ENCODE measurements at places on chromosomes 13 and 19. TPM values are rescaled to one million over a fixed set of nuclear protein-coding genes. Genes with fewer than 3 reads are reported as not detected.

DNA sequence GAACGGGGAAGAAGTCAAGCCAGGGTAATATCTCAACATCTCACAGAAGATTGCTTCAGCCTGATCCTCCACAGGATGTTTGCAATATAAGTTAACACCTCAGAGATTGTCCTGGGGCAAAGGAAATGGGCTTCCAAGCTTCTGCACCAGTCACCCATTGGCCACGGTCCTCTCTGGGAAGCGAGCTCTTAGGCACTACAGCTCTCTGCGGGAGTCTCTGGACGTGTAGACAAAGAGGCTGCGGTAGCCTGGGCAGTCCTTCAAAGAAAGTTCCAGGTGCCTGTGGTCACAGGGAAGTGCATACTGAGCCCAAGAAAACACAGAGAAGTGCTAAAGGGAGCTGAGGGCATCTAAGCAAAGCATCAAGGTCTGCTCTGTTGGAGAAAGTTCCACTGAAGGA lies 805.7 kb downstream of the DIAPH3 start:
- no peak for DNase-seq

- DNase-seq, result no peak
These were observed 37.3 kb downstream of the EFNB2 start for GRCh38 chr13:106498158-106498557.

GRCh38 chr13:81987159-81987558 lies 1646.2 kb upstream of the SPRY2 start:
- DNase-seq, result no peak

DNA sequence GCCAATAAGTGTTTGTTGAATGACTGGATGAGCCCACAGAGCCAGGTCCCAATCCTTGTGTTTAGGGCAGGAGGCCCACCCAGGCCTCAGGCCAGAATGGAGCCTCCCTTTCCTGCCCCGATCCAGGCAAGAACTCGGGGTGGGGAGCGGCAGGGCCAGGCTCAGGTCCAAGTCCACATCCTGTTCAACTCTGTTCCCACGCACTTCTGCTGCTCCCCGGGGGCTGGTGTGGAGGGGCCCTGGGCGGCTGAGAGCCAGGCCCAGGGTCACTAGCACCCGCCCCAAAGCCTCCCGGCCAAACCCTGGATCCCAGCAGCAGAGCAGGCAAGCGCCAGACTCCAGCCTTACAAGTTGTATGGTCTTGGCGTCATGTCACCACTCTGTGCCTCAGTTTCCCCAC lies 8.0 kb downstream of the ANGPTL8 start:
- DNase-seq, result no peak

- DNase-seq, result no peak
These were observed 26.7 kb upstream of the POP4 start for GRCh38 chr19:29579308-29579910.

ZFR2 gene
- not detected for total RNA-seq

ZNF471 gene
- 5.0 TPM for total RNA-seq

ITM2B gene
- 526 TPM for total RNA-seq

HCN2 gene
- not detected for total RNA-seq

All from omental fat pad (tissue), 4 donors.